ENCODE measurements at places on chromosomes 2 and 18.

DNA sequence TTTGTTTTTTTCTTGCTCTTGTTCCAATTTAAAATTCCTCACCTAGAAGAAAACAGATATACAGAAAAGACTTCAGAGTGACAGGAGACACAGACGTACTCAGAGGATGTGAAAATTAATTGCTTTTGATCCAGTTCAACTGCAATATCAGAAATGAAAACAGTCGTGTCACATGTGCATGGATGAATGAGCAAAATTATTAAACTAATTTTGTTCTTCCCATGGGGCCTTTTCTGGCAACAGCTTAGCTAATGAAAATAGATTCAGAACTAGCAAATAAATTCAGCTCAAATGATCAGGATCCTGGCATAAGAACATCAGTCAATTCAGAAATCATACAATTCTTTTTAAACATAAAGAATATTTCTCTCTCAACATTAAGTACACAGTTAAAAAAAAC lies 100.5 kb downstream of the CABYR start:
- DNase-seq = no peak

GRCh38 chr2:203394519-203395227 lies 66.5 kb downstream of the ABI2 start:
- DNase-seq = no peak

DNA sequence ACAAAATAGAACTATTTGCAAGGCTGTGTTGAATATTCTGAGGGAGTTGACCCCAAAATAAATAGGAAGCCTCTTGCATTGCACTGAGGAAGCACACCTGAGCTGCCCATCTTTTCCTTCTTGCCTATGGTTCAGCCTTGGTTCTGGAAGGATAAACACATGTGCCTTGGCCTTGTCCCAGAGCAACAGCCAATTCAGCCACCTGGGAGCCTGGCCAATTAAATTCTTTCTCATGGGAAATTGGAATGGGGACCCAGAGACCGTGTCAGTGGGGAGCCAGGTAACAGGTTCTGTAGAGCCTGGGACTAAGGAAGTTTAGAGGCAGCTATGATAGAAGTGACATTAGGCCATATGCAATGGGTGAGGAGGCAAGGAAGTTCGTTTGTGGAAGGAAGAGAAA lies 99.6 kb downstream of the KLF7 start:
- no peak for DNase-seq

DNA sequence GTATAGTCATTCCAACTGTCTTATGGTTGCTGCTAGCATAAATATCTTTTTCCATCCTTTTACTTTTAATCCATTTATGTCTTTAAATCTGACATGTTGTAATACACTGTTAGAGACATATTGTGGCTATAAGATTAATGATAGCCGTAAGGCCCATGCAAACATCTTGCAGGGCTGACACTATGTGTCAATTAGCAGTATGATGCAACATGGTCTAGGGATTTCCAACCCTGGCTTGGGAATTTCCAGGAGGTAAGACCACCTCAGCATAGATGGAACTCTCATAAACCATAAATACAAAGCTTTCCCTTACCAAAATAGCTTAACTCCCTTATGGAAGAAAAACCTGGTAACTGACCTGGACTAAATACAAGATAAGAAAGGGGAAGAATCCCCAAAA lies 16.5 kb downstream of the SCLY start:
- DNase-seq = no peak

- DNase-seq = no peak
These were observed 68.7 kb upstream of the LYPD6 start for GRCh38 chr2:149261692-149262091.

DNA sequence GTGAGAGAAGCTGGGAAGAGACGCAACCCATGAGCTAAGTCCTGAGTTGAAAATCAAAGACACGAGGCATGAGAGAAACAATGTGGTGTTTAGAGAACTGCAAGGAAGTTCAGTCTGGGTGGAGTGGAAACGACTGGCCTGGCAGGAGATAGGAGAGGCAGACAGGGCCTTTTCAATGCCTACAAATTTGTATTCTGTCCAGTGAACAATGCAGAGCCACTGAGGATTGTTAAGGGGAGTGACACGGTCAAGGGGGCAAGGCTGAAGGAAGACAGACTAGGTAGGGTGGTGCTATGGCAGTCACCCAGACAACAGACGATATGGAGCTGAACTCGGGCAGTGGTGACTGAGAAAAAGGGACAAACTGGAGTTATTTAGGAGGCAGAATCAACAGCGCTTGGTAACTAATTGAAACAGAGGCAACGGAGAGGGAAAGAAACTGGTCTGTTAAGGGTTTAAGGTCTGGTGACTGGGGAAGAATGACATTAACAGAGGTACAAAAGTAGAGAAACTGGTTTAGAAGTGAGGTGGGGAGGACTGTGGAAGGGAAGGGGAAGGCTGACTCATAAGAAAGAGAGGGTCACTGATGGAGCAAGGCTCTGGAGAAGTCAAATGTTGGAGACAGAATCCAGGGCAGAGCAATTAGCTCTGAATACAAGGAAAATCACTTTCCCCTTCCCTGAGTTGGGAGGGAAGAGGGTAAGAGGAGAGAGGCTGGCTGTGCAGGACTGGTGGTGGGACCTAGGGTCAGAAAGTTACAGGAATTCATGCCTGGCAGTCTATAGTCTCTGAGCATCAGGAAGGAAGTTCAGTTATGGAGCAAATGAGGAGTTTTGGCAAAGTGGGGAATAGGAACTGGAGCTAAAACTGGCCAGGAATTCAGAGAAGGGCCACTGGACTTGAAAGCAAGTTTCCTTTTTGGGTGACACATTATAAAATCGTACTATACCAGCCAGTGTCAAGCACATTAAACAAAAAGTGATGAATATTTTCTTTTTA lies 63.4 kb upstream of the CHRNA1 start:
- DNase-seq = no peak

GRCh38 chr2:39874236-39874635 lies 95.2 kb upstream of the THUMPD2 start:
- no peak for DNase-seq

Data from NCI-H1092 treated with DMSO at 0.1 percent for 48 hours (cell line).